ENCODE measurements at places on chromosomes 4 and X.

- DNase-seq = no peak
Observed at GRCh38 chr4:125104616-125105015, 210.1 kb upstream of the FAT4 start.

DNA sequence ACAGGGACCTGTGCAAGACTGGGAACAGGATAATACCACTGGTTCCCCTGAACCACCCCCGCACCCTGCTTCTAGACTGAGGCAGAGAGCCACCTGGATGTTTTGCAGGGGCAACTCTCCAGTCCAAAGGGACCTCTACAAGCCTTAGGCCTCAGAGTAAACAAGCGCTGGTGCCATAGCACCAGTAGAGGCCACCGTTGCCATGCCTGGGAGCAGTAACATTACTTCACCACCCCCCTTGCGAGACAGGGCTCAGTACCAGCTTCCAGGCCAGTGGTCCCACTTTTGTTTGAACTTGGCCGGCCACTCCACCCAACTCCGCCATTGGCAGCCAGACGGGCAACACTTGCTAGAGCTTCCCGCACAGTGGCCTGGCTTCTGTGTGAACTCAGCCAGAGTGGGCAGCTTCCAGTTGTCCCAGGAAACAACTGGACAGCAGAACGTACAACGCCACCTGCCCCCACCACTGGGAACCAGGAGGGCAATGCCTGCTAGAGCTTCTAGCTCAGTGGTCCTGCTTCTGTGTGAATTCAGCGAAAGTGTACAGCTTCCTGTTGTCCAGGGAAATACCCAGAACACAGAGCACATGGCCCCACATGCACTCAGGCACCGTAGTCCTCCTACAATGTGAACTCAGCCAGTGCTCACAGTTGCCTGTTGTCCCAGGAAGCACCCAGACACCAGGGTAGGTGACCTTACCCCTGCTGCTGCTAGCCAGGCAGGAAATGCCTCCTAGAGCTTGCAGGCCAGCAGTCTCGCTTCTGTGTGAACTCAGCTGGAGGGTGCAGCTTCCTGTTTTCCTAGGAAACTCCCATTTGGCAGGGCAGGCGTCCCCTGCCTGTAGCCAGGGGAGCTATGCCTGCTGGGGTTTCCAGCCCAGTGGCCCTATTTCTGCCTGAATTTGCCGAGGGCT, 39.9 kb upstream of the PCDH19 start:
- no peak for DNase-seq

DNA sequence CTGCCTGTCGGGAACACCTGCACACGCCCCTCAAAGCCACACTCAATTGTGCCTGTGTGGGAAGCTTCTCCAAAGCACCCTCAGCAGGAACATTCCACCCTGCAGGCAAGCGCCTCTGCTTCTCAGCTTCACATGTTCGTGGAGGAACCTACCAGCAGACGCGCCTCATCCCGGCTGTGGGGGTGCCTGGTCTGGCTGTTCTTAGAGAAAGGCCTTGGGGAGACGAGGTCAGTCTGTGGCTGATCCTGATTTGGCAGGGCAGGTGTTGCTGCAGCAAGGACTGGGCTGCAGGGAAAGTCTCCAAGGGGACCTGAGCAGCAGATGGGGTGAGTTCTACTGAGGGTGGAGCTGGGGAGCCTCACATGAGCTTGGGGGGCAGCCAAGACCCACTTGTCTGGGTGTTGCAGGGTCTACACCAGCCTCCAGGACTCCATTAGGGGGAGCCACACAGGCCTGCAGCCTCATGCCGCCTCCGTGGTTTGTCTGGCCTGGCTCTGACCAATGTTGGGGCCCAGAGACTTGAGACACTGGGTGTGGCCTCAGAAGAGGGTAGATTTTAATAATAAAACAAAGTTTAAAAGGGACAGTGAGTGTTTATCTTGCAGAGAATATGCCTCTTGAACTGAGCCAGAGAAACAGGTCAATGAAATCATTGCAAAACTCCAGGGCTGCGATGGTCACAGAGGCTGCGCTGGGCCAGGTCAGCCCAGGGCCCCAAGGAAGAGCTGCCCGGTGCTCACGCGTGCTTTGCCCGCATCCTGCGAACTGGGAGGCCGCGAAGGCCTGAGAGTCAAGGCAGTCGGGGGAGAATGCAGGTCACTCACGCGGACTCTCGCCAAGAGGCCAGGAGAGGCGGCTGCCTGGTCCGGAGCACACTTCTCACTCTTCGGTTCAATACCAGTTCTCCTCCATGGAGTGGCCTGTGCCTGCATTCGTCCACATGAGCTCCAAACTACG, 21.1 kb downstream of the RNF212 start:
- DNase-seq = no peak

DNA sequence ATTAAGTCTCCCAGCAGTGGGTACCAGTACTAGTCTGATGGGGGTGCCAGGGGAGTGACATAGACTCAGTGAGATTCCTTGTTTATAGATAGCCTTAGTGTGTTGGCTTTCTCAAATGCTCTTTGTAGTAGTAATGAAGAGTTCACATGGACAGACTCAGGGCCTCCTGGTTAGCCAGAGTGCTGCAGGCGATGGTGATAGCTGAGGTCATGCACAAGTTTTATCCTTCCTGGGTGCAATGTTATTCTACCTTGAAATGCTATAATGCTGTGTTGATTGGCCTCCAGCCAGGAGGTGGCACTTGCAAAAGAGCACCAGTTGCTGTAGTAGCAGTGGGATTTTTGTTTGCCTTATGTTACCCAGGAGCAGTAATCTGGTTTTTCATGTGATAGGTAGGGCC, 35.5 kb upstream of the ADH4 start:
- no peak for DNase-seq

DNA sequence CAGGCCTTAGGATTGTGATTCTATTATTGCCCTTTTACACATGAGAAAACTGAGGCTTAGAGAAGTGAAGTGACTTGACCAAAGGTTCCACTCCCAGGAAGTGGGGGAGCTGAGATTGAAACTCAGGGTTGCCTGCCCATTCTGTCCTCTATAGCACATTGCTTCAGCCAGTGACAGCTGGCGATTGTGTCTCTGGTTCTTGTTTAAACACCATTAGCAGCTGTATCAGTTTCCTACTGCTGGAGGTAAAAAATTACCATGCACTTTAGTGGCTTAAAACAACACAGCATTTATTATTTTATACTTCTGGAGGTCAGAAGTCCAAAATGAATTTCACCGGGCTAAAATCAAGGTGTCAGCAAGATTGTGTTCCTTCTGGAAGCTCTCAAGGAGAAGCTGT, 205.8 kb upstream of the MAMLD1 start:
- DNase-seq = no peak

- no peak for DNase-seq
Observed at GRCh38 chrX:133402042-133402453, 13.2 kb downstream of the GPC4 start.

DNA sequence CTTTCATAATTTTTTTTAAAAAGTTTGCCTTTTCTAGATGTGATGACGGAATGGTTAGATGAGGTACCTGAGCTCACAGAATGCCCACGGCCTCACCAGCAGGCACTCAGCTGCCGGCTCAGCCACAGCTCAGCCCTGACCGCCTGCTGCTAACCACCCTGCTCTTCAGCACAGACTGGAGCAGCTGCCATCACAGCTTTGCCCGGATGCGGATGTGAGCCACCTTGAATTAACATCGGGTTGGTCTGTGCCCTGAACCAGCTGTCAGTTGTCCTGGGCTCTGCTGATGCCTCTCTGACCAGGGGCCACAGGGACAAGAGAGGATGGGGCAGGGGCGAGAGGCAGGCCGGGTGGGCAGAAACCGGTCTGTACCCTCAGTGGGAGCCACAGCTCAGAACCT, 93.3 kb downstream of the HMX1 start:
- DNase-seq = no peak

Data from NCI-H1092 treated with DMSO at 0.1 percent for 48 hours (cell line).